Right lung (tissue), 10 donors: ENCODE measurements at places on chromosomes 6 and 20.

- no peak for DNase-seq
These were observed 42.0 kb downstream of the KIAA1755 start for GRCh38 chr20:38218566-38218885.

DNA sequence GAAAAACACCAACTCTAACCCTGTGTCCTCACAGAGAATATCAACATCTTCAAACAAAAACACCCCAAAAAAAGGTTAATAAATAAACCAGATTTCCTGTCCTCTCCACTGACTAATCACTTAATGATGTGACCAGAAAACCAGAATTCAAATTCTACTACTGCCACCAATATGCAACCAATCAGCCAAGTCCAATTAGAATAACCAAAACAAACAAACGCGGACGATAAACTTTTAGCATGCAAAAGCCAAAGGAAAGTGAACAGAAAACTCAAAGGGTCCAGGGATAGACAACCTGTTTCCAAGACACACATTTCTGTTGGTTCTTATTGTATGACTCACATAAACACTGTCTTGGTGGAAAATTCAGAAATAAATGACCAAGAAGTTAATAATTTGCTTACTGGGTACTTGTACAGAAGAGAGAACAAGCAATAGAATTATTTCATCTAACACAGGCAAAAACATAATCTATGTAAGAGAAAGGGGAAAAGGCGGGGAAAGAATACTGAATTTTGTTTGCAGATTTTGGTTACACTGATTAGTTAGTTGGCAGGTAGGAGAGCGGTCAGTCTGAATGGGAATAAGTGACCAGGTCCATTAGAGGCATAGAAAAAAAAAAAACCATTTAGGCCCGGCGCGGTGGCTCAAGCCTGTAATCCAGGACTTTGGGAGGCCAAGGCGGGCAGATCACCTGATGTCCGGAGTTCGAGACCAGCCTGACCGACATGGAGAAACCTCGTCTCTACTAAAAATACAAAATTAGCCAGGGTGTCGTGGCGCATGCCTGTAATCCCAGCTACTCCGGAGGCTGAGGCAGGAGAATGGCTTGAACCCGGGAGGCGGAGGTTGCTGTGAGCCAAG lies 34.1 kb downstream of the HFE start:
- no peak for DNase-seq

DNA sequence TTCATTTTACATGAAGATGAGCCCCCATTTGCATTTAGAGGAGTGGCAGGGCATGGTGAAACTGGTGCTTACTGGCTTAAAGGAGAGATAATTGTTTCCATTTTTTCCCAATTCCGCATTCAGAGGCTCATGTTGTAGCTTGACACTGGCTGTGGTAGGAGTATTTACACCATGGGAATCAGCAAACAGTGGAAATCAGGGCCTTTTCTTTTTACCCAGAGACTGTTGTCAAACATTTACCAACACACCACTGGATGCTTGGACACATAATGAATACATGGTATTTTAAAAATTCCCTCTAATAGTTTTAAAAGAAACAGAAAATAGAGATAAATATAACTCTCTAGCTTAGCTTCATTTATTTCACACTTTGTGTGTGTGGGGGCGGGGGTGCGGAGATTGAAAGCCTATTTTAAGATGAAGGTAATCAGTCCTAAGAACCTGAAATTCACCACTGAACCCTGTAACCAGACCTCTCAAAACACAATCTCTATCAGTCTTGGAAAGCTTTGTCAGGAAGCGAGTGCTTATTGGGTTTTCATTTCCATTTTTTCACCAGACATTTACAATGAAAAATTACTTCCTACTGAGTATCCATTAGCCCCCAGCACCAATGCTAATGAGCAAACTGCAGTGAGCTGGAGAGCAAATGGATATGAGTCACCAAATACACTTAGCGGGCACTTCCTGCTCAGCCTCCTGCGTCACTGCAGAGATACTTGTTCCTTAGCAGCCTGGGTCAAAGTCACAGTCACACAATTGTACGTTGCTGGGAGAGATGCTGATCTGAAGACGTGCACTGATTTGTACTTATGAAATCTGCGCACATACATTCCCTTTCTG lies 532.0 kb downstream of the BCKDHB start:
- DNase-seq = peak; percentile 43

DNA sequence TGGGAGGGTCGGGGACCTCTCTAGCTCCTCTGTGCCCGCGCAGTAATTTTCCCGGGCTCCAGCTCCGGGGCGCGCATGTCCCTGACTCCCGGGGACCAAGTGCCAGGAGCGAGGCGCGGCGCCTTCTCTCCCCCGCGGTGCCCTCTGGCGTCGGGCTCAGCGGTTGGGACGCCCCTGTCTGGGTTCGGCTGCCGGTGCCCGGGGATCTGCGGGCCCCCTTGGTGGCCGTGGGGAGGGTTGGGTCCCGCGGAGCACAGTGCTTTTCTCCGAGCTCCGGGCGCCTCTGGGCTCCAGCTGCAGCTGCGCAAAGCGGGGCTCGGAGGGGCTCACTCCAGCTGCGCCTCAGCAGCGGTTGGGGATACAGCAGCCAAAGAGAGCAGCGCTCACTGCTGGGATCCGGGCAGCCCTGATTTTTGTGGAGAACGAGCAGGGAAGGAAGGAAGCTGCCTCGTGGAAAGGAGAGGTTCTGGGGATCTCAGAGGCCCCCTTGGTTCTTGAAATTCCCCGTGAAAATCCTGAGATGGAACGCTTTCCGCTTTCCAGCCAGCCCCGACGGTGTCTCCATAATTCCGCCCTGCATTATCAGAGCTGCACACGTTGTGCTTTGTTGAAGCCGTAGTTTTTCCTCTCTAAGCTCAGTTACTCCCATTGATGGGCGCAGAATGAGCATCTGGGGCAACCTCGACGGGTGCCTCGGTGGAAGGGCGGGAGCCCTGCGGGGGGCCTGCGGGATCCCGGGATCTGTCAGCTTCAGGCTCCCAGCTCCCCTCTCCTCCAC lies 861 bp downstream of the PPP1R14C start:
- no peak for DNase-seq

DNA sequence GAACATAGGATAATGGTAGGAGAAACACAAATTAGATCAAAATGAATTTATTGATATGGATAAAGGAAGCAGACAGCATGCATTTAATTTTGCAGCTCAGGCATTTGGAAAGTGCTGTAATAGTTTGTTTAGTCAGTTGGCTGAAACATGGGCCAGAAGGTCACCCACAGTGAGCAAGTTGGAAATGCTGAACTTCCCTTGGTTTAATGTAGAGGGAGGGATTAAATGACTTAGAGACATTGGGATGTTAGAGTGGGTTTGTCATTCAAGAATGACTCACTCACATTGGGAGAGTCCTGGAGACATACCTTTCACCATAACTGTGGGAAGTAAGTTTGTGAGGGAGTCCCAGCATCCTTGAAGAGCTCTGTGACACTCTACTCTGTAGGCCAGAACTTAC lies 231.5 kb upstream of the PLCB4 start:
- no peak for DNase-seq

DNA sequence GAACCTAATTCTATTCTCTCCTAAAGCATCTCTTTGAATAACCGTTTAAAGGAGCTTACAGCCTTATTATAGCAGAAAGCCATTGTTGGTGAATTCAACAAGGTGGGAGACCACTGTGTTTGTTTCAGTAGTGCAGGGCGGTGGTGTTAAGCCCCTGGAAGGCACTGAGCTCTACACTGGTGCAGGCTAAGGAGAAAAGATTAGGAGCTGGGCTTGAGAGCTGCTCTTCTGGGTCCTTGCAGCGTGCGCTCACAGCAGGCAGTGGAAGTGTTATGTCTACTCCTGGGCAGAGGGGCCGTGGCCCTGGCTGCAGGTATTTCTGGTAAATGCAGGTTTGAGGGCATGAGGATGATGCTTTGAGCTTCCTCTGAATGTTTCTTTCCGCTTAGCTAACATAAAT lies 361.2 kb downstream of the RNF144B start:
- no peak for DNase-seq

- no peak for DNase-seq
These were observed 4.9 kb upstream of the DEK start for GRCh38 chr6:18269253-18269652.

DNA sequence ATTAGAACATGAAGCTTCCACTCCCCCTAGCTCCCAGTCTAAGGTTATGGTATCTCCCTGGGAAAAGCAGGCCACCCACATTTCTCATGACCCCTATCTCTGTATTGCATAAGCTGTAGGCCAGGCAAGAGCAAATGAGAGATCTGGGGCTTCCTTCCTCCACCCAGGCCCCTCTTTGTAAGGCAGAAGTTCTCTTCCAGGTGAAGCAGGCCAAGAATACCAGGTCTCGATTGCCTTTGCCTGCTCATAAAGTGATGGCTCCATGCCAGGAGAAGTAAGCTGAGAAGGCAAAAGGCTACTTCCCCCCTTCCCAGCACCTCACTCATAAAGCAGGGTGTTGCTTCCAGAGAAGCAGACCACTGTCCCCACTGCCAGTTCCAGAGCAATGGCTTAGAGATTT lies 144.1 kb upstream of the KCNK16 start:
- DNase-seq = no peak

GRCh38 chr6:166860392-166860791 lies 96.0 kb downstream of the RNASET2 start:
- DNase-seq = no peak

GRCh38 chr6:118843685-118844390 lies 50.1 kb upstream of the ASF1A start:
- DNase-seq = no peak

DNA sequence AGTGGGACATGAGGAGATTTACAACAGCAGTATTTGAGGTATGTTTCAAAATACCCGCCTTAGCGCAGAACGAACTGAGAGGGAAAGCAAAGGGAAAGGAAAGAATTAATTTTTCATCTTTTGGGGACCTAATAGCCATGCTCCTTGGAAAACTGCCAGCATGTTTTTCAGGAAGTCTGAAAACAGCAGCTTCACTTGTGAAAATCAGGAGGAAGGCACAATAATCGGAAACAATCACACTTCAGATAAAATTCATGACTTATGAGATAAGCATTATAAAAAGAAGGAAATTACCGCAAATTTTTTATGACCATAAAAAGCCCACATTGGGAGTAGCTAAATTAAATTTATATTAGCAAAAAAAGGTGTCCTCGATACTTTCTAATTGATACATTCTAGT lies 541.1 kb downstream of the HAO1 start:
- no peak for DNase-seq

GRCh38 chr6:56932910-56933477 lies 21.9 kb upstream of the BEND6 start:
- DNase-seq = no peak

GRCh38 chr6:123888771-123889513 lies 85.3 kb downstream of the NKAIN2 start:
- DNase-seq = no peak

DNA sequence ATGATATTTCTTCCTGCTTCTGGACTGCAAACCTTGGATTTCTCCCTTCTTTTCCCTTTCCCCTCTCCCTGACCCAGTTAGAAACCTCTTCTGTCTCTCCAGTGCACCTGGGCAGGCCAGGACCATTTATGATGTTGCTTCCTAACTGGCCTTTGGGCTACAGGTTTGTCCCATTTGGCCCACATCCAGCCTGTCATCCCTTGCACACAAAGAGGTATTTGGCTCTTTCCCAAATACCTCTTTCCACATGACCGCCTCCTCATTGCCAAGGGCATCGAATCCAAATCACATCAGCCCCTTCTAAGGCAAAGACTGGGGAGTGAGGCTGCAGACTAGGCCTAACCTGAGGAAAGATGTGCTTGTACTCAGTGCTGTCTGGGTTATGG lies 13.6 kb downstream of the FGD2 start:
- DNase-seq = no peak

- no peak for DNase-seq
These were observed 28.4 kb downstream of the DAAM2 start for GRCh38 chr6:39820553-39820952.
